ENCODE measurements at places on chromosomes 11 and 22.
A peak's percentile ranks its signal among the peaks of the same experiment; 100 is the strongest.

DNA sequence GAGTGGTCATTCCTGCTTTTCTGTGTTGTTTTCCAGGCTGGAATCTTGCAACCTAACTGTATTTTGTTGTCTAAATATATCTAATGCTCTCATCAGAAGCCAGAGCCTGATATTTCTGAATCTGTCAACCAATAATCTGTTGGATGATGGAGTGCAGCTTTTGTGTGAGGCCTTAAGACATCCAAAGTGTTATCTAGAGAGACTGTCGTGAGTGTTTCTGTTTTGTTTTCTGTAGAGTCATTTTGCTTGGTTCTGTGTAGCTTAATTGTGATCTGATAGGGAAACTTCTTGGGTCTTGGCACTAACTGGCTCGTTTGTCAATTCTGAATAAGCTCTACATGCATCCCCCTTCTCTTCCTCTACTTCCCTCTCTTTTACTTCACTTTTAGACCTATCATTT lies 31.2 kb upstream of the RBMXL2 start:
- no peak for DNase-seq

GRCh38 chr11:114397349-114397982 lies 2.8 kb downstream of the C11orf71 start:
- no peak for DNase-seq

- no peak for DNase-seq
Observed at GRCh38 chr11:27718346-27718862, 18.1 kb upstream of the BDNF start.

- no peak for DNase-seq
Observed at GRCh38 chr11:131910523-131911387, 540.3 kb downstream of the NTM start.

GRCh38 chr11:15341587-15341986 lies 226.9 kb downstream of the INSC start:
- DNase-seq, result no peak

DNA sequence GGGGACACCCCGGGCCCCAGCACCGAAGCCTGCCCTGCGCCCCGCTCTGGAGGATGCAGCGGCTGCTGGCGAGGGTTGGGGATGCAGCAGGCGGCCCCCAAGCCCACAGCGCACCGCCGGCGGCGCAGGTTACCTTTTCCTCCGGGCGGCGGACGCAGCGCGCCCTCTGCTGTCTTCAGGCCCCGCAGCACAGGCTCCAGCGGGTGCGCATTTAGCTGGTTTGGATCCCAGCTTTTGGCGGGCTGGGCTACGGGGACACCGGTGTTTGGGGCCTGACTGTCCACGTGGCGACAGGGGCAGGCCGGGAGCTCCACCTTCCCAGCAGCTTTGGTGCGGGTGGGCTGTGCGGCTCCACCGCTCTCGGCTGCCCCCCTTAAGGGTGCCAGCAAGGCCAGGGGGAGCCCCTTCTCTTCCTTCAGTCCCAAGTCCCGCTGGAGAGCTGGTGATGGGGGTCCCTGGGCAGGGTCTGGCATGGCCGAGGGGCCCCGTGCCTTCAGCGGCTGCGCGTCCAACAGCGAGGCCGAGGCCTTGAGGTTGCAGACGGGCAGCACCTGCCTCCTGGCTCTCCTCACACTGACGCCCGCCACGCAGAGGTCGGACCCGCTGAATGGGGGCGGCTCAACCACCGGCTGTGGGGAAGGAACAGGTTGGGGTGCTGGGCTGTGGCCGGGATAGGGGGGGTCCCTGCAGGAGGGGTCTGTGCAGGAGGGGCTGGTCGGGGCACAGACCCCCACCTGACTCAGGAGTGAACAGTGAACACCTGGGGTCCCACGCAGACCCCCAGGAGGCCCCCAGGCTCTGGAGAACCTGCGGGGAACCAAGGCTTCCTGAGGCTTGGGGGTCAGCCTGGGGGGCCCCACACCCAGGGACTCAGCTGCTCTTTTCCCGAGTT lies 18.0 kb upstream of the IL17REL start:
- peak; percentile 85 for DNase-seq

DNA sequence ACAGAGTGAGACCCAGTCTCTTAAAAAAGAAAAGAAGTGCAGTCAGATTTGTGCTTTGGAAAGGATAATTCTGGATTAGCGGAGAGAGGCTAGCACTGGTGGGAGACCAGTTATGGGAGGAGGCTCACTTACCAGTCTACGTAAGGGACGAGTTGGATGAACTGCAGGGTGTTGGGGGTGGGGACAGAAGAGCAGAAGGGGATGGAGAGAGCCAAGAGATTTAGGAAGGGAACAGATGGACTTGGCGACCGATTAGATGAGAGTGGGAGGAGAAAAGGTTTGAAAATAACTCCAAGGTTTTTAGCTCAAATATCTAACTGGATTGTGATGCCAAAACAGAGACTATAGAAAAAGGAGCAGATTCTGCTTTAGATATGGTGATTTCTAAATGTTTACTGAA lies 81.4 kb downstream of the SFI1 start:
- no peak for DNase-seq

- DNase-seq, result no peak
Observed at GRCh38 chr11:35192347-35192746, 53.4 kb downstream of the CD44 start.

DNA sequence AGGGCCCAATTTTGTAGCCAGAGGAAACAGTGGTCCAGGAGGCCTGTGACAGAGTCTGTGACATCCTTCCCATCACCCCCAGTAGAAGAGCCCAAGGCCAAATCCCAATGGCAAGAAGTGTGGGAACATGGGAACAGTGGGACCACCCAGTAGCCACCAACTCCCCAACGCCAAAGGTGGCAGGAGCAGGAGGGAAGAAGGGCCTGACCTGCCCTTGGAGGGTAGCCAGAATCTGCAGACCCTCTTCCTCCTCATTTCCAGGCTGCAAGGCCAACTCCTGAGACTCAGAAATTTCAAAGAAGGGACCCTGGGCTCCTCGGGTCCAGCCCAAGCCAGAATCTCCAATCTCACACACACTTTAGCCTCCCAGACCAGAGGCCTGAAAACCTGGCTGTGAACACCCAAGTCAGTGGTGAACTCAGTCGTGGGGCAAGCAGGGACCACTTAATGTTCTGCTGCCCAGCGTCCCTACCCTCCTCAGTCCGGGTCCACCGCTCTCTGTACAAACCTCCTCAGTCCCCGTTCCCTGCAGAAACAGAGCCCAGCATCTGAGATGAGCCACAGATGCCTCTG lies 6.2 kb downstream of the RAB3IL1 start:
- no peak for DNase-seq

DNA sequence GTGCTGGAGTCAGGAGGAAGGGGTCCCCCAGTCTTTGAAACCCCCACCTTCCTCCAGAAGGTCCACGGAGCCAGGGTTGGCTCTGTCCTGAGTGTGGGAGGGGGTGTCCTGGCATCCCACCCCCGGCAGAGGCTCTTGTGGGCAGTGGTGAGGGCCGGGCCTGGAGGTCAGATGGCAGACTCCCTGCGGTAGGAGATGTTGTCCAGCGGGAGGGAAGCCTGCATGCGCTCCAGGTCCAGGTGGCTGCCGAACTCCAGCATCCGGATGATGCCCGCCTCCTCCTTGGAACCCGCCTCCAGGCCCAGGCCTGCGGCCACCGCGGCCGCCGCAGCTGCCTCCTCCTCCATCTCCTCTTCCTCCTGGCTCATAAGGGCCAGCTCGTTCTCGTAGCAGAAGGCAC lies 28.4 kb downstream of the KCNJ4 start:
- no peak for DNase-seq

- no peak for DNase-seq
Observed at GRCh38 chr11:11977206-11977938, 31.1 kb downstream of the DKK3 start.

- DNase-seq, result no peak
Observed at GRCh38 chr22:49810363-49811019, 17.2 kb downstream of the BRD1 start.

DNA sequence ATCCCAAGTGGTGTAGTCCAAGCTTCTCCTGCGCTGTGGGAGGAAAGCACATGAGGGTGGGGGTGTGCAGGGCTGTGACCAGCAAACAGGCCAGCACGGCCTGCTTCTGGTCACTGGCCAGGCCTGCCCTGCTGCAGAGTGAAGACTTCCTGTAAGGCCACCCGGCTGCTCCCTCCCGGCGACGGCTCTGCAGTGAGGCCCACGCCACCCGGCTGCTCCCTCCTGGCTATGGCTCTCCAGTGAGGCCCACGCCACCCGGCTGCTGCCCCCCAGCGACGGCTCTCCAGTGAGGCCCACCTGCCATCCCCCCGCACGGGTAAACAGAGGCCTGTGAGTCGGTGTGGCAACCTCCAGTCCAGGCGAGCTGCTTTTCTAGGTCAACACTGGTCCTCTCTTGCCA lies 31.4 kb upstream of the BRSK2 start:
- no peak for DNase-seq

DNA sequence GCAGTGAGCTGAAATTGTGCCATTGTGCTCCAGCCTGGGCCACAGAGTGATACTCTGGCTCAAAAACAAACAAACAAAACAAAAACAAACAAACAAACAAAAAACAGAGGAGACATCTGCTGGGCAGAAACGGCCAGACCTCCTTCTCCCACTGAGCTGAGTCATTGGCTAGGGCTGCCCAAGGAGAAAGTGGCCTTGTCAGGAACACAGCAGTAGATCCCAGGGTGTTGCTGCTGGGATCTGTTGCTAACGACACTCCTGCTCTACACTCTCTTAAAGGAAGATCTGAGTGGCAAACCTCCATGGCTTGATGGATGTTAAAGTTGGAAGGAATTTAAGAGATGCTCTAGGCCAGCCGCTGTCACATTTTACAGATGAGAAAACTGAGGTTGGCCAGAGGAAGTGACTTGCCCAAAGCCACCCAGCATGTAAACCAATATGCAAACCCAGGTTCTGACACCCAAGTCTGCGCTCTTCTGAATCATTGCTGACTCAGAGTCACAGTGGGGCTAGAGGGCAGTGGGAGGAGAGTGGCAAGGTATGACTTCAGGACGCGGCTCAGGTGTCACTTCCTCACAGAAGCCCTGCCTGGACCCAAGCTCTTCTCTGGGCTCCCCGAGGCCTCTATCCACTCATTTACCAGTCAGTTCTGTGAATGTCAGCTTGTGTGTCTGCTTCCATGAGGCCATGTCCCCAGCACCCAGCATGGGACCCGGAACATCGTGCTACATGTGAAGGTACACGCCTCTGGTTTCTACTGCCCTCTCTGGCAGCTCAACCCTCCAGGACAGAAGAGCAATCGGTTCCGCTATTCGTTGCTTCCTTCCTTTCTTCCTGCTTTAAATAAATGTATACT lies 11.3 kb upstream of the GDPD5 start:
- peak; percentile 50 for DNase-seq

- DNase-seq, result no peak
Observed at GRCh38 chr11:48900131-48900800, 83.4 kb downstream of the TRIM51G start.

GRCh38 chr11:93622043-93622442 lies 39.4 kb upstream of the CEP295 start:
- no peak for DNase-seq

- no peak for DNase-seq
Observed at GRCh38 chr11:15144347-15144746, 29.6 kb downstream of the INSC start.

DNA sequence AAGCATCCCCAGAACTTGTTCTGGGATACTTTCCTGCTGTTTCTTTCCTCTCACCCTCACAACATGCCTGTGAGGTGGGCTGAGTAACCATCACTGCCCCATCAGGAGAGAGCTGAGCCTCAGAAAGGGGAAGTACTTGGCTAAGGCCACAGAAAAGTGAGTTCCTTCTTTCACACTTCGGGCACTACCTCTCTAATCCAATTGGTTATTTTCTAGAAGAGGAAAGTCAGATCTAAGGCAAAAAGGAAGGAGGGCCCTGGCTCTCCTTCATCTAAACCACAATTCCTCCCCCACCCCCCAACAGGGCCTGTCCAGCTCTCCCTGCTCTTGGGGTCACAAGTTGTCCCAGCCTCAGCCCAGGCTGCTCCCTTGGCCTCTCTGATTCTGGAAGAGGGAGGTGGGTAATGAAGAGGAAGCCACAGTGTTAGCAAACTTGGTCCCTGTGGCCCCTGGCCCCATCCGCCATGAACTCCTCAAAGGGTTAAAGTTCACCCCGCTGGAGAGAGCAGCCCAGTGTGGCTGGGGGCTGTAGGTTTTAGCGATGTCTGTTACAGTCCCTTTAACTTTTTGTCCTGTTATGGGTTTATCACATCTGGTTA lies 34.0 kb downstream of the SLC22A12 start:
- DNase-seq, result no peak

DNA sequence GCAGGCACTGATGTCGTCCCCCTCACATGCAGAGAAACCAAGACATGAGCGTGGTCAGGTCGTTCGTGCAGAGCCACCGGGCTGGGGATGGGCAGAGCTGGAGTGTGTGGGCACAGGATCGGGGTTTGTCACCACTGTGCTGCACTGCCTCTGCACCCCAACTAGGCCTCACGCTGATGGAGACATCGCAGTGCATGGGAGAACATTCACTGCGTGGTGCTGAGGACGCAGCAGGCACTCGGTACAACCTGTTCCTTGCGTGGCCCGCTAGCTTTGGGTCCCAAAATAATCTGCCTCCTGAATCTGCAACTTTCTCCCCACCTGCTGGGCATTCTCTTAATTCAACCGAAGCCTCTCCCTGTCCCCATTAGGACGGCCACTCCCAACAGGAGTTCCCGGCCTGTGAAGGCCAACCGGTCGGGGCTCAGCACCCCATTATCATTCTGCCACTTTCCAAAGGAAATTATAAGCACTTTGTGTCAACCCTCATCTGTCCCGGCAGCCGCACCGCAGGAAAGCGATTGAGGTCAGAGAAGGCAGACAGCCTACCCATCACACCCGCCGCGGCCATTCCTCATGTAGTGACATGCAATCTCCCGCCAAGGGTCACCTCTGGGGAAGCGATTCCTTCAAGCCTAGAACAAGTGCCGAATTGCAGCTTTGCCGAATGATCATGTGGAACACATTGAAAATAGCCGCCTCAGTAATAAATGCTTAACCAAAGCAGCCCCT lies 490.4 kb downstream of the MN1 start:
- DNase-seq, result no peak

DNA sequence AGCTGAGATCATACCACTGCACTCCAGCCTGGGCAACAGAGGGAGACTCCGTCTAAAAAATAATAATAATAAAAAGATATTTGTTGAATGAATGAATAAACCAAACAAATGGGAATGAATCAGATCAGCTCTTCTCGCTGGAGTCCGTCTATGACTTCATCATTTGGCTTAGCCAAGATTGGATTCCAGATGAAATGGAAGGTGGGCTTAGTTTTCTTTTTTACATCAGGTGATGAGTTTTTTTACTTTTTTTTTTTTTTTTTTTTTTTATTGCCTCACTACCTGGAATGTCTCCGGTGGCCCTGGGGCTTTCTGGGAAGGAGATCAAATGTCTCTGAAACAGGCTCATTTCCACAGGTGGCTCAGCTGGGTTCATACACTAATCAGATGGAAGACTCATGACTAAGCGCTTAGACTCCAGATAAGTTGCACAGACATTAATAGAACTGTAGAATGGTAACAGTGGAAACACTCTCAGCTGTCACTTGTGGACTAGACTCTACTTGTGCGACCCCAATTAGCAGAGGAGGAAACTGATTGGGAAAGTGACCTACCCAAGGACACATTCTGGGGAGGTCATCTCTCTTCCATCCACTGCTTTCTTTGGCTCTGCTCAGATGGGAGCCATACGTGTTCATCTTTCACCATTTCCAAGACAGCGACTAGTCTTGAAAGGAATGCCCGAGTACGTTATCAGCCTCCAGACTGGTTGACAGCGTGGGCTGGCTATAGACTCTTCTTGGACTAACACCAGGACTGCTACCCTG lies 20.5 kb upstream of the RBFOX2 start:
- DNase-seq, result no peak

- no peak for DNase-seq
Observed at GRCh38 chr11:26087120-26087935, 244.6 kb upstream of the ANO3 start.

All from CD4-positive, alpha-beta T cell treated with Interleukin-10 for 1 hour (primary cell).